NCI-H2171 (cell line): ENCODE measurements at places on chromosomes 16 and 17.

GRCh38 chr17:63189082-63189481 is 223.0 kb downstream of the TANC2 start:
- no peak for DNase-seq

DNA sequence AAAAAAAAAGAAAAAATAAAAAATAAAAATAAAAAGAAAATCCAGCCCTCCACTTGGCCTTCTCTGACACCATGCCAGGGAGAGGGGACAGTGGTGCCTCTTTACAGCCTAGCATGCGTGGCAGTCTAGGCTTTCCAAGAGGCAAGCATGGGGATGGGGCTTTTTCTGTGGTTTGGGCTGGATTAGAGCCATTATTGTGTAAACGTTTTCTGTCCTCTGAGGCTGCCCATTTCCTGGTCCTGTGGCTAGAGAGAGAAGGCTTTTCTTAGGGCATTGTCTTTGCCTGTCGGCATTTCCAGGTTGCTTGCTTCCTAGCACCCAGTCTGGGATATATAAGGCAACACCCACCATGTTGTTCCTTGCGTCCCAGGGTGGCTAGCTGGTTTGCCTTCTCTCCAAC is 2.7 kb upstream of the DHRS7B start:
- no peak for DNase-seq

GRCh38 chr17:6910987-6911603 is 79.6 kb upstream of the TEKT1 start:
- DNase-seq, result peak; percentile 45

DNA sequence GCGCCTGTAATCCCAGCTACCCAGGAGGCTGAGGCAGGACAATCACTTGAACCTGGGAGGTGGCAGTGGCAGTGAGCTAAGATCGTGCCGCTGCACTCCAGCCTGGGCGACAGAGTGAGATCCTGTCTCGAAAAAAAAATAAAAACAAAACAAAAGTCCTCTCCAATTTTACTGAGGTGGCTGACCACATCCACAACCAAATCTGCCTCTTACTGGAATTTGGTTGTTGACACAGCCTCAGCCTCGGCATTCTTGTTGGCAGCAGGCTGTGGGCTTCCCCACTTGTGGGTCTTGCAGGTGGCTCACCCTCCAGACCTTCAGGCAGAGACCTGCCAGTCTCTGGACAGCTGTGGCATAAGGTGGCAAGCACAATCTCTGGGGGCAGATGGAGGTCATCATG is 15.6 kb downstream of the B4GALNT2 start:
- no peak for DNase-seq

- DNase-seq, result no peak
These were observed 246.4 kb downstream of the PRKCA start for GRCh38 chr17:66548659-66549310.

- DNase-seq, result no peak
These were observed 9.2 kb upstream of the CES4A start for GRCh38 chr16:66979011-66979717.

GRCh38 chr16:17328932-17329331 is 141.8 kb downstream of the XYLT1 start:
- DNase-seq, result peak; percentile 66

- DNase-seq, result no peak
These were observed 2.5 kb upstream of the ATP6V0C start for GRCh38 chr16:2511128-2511800.

- DNase-seq, result no peak
These were observed 42.0 kb downstream of the TBX21 start for GRCh38 chr17:47774987-47775580.

DNA sequence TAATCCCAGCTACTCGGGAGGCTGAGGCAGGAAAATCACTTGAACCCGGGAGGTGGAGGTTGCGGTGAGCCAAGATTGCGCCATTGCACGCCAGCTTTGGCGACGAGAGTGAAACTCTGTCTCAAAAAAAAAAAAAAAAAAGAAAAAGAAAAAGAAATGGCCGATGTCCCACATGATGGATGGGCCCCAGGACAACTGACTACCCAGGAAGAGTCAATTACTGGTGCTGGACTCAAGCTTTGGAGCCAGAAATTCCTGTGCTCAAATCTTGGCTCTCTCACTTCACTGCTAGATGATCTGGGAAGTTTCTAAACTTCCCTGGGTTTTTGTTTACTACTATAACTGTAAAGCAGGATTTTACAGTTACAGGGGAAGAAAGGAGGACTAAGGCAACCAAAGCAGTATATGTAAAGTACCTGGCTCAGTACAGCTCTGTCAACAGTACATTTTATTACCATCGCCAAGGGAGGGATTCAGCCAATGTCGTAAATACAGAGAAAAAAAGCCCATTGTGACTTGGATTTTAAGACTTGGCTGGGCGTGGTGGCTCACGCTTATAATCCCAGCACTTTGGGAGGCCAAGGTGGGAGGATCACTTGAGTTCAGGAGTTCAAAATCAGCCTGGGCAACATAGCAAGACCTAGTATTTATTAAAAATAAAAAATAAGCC is 11.9 kb downstream of the C16orf86 start:
- DNase-seq, result no peak

DNA sequence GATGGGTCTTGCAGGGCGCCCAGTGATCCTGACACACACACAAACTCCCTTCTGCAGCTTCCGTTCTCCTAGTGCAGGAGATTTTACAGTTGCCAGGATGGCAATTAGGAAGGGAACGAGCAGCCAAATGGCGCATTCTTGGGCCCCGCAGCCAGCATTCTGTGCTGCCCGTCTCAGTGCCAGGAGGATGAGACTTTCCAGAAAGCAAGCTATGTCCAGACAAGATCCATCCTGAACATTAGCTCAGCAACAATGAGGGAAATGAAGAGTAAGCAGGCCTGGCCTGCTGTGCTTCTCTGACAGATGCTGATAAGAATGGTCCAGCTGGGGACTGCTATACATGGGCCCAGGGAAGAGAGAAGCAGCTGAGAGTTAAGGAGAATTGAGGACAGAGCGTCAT is 16.5 kb downstream of the SPPL2C start:
- DNase-seq, result no peak
